ENCODE measurements at places on chromosomes 3 and 15.

DNA sequence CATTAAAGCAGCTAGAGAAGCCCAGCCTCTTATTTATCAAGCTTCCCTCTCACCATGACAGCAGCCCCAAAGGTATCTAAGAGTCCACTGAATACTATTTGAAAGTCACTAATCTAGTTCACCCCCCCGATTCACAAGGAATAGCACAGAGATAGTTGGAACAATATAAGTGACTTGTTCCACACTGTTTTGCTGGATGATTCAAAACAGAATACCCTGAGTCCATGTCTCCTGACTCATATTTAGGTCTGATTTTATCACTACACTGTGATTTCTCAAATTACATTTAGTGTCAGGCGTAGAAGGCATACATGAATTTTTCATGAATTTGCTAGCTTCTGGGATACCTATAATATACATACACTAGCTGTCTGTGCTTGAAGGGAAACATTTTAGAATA lies 18.7 kb upstream of the EOGT start:
- DNase-seq = no peak

GRCh38 chr15:70563561-70564095 lies 199.7 kb downstream of the UACA start:
- DNase-seq = peak; percentile 38

DNA sequence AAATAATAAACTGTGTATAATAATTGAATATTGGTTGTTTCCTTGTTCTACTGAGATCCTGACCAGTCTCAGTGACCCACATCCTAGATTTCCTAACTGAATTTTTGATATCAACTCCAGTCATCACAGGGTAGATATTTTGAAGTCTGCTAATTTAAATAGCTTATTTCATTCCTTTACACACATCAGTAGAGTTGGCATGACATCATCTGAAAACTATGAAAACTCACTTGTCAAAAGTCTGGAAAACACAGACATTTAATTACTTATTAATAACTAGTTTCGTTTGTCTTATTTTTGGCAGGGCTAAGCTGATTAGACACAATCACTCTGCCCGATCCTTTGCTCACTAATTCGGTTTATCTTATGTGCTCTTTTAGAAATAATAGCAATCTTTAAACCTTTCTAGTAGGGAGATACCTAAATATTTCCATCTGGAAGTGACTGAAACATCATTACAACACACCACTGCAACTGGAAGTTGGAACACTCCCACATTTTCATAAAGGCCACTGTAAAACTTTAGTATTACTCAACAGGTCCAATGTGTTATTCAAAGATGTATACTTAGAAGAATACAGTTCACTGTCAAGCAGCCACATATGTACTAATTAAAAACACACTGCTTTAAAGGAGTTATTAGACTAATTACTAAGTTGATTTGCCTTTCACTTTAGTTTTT lies 198.4 kb upstream of the ZNF717 start:
- DNase-seq = no peak

GRCh38 chr3:106337116-106337515 lies 468.3 kb upstream of the CBLB start:
- no peak for DNase-seq

GRCh38 chr3:195746346-195746745 lies 25.6 kb downstream of the MUC20 start:
- no peak for DNase-seq

DNA sequence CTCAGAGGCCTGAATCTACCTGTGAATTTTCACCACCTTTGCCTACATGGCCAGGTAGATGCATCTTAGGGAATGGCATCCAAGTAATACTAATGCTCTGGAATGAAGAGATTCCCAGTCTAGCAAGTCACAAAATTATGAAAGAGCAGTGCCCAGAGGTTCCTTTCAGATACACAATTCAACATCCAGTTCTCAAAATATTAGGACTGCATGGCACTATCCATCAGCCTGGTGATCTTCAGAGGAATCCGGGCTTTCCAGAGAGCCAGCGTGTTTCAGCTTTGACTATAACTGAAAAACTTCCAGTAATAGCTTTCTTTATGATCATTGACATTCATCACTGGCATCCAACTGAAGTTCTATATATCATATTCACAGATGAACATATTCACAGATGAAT lies 849.8 kb downstream of the AGBL1 start:
- no peak for DNase-seq

DNA sequence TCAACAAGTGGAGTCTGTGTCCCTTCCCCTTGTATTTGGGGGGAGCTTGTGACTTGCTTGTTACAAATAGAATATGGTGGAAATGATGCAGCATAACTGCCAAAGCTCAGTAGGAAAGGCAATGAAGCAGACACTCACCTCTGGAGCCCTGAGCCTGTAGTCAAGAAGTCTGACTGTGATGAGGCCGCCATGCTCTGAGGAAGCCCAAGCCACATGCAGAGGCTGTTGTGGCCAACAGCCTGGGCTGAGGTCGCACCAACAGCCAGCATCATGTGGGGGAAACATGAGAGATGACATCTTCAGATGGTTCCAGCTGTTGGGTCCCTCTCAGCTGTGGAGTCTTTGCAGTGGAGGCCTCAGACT lies 161.4 kb downstream of the CHSY1 start:
- DNase-seq = no peak

- DNase-seq = no peak
Observed at GRCh38 chr3:195900436-195901355, 7.7 kb downstream of the TNK2 start.
